ENCODE measurements at places on chromosomes 16 and 17.

GRCh38 chr16:27298132-27298531 lies 15.6 kb upstream of the IL4R start:
- DNase-seq: no peak

DNA sequence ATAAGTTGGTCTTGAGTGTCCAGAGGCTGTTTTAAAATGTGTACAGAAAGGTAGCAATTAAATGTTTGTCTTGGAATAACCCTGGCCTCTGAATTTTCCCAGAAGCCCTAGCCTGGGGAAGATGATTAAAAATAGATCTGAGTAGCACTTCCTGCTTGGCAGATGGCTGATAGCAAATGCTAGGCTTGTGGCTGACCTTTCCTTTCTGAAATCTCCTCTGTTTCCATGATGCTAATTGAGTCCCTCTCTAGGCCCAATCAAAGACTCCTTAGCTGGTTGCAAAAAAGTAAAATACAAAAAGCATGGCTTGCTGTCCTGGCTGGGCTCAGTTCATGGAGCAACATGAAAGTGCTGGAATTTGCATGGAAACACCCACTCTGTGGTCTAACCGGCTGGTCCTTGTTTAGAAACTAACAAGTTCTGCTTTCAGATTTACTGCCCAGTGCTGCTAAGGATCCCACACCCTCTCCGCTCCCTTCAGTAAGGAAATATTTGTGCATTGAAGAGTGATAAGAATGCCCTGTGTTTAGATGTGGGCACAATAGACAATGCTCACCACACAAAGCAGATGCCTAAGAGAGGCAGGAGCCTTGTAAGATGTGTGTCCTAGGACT lies 40.8 kb downstream of the YPEL2 start:
- no peak for DNase-seq

DNA sequence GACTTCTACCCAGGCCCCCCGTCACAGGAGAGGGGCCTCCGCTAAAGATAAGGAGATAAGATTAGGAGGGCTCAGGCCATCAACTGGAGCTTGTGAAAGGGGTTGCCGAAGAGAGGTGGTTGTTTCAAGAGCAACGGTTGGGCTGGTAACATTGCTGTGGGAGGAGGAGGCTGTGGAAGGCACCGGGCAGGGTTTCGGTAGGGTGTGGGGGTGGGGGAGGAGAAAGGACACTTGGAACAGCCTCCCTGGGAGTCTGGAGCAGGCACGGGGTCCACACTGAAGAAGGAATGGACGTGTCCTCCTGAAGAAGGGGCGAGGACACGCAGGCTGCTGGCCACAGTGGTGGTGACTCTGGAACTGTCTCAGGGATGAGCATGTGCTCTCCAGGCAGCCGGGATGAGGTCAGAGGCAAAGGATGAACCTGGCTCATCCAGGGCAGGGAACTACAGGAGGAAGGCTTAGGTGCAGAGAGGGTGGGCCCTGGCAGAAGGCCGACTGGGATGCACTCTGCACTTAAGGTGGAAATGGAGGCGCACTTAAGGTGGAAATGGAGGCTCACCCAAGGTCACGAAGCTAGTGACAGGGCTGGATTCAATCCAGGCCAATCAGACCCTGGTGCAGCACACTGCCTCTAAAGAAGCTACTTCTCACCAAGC lies 1.2 kb upstream of the EPX start:
- DNase-seq: no peak

DNA sequence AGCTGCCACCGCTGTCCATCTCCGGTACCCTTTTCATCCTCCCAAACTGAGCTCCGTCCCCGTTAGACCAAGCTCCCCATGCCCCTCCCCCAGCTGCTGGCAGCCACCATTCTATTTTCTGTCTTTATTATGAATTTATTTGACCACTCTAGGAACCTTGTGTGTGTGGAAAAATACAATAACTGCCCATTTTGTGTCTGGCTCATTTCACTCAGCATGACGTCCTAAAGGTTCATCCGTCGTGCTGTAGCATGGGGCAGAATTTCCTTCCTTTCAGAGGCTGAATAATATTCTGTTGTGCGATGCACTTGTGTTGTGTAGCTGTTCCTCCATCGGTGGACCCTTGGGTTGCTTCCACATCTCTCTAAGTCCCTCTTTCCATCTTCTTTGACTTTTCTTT lies 263.1 kb downstream of the SEC14L1 start:
- no peak for DNase-seq

DNA sequence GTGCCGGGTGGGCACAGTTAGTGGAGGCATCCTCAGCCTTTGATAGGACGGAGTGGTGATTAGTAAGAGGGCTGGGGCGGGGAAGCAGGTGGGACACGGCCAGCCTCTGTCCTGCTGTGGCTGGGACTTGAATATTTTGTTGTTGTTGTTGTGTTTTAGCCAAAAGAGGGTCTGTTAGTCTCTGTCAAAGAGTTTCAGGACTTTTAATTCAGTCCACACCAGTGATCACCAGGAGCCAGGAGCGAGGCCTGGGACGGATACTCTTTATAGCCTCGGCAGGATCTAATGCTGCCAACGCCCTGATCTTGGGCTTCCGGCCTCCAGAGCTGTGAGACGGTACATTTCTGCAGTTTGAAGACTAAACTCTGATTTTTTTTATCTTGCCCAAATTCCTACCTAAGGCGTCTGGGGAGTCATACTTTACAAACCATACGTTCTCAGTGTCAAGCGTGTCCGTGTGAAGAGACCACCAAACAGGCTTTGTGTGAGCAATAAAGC lies 2.9 kb upstream of the RNF213 start:
- DNase-seq: no peak

- DNase-seq: no peak
Observed at GRCh38 chr16:75620326-75621169, 2.5 kb downstream of the ADAT1 start.

- no peak for DNase-seq
Observed at GRCh38 chr17:3034578-3034920, 28.9 kb downstream of the OR1D5 start.

DNA sequence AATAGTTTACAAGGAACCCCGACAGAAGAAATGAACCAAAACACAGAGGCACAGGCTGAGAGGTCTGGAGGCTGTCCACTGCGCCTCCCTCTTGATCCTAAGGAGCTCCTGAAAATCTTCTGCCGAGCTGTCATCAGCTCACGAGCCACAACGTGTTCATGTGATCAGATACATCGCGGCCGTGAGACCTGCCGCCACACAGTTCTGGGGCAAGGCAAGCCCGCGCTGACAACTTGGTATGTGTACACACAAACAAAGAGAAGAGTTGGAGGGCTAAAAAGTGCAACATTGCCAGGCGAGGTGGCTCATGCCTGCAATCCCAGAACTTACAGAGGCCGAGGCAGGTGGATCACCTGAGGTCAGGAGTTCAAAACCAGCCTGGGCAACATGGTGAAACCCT lies 7.6 kb downstream of the EXOC7 start:
- no peak for DNase-seq

GRCh38 chr16:77881355-77882030 lies 93.1 kb downstream of the VAT1L start:
- no peak for DNase-seq

DNA sequence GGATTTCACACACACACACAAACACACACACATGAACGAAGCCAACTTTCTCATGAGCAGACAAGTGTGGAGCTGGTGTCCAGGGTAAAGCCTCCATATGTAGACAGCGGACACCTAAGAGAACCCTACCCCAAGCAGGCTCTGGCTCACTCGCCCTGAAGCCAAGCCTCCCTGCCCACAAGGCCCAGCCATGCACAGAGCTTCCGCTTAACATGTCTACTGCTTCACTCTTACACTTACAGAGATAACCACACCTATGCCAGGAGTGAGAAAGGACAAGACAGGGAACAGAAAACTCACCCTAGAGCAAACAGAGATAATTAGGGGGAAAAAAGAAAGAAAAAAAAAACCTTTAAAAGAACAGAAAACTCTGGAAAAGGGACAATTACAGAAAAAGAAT lies 67.5 kb downstream of the CYTH1 start:
- no peak for DNase-seq

DNA sequence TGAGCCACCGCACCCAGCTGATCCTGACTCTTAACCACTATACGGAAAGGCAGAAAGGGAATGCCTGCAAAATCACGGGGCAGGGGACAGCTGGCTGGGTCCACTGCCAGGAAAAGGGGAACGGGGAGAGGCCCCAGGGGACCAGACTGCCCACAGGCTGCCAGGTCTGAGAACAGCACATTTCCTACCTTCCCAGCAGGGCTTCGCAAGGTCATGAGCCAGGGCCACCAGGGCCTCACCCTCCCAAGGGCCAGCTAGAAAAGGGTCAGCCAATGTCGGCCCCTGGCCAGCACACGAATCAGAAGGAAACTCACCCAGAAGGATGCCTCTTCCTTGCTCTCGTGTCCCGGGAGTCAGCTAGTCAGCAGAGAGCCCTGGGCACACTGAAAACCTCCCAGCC lies 118.4 kb downstream of the ZNF423 start:
- DNase-seq: no peak

Data from NCI-H1930 (cell line).